ENCODE measurements at places on chromosomes 7 and 10.

- DNase-seq: no peak
Observed at GRCh38 chr10:48677625-48678024, 7.0 kb upstream of the WDFY4 start.

DNA sequence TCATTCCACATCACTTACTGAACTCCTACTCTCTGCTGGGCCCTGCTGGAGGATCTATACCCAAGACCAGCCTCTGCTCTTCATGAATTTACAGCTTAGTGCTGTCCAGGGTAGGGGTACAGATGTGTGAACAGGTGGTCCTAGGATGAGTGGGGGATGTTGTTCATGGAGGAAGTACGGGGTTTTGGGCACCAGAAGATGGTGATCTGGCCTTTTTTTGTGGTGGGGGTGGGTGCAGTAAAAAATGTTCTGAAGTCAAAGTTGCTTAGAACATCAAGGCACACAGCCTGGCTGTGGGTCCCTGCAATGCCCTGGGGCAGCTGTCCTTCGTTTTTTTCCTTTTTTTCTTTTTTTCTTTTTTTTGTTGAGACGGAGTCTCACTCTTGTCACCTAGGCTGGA is 34.2 kb upstream of the GNA12 start:
- no peak for DNase-seq

DNA sequence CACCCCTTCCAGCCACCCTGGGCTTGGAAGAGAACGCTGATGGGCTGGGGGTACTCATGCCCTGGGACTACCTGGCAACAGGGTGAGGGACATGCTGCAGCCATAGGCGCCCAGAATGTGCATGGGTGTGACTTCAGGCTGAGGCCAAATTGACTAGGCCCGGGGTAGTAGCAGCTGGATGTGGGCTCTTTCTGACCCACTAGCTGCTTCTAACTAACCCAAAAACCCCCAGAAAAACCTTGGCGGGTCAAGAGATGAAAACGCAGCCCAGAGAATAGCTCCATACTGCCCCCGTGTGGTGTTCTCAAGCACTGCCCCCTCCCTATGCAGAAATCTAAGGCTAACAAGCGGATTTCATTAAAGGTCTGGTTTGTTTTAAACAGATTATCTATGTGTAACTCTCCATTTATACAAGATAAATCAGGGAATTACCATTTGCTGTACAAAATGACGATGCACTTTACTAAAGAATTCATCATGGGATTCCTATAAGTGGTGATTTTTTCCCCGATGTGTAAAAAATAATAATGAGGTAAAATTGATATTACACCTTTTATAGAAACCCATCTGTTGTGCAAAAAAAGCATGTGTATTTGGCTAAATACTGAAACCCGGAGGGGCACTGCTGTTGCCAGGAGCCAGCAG is 4.2 kb downstream of the SMARCD3 start:
- DNase-seq: peak; percentile 74

DNA sequence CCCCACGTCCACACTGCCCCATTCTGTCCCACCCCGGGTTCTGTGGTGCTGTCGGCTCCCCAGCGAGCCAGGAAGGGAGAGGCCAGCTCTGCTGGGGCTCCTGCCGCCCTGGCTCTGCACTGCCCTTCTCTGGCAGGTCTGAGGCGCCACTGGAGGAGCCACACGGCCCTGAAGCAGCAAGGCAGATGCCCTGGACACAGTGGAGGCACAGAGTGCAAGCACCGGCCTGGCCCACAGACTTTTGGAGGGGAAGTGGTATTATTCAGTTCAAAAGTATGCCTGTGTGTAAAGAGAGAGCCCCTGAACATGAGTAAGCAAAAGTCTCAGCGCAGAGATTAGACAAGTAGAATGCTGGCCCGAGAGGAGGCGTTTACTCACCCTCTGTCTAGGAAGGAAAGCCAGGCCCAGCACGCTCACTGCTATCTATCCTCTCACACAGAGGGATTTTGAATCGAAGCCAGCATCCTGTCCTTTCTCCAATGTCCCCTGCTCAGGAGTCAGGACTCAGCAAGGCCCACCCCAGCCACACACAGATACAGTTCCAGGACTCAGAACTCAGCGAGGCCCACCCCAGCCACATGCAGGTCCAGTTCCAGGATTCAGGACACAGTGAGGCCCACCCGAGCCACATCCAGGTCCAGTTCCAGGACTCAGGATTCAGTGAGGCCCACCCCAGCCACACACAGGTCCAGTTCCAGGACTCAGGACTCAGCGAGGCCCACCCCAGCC is 115.0 kb downstream of the EGFR start:
- no peak for DNase-seq

DNA sequence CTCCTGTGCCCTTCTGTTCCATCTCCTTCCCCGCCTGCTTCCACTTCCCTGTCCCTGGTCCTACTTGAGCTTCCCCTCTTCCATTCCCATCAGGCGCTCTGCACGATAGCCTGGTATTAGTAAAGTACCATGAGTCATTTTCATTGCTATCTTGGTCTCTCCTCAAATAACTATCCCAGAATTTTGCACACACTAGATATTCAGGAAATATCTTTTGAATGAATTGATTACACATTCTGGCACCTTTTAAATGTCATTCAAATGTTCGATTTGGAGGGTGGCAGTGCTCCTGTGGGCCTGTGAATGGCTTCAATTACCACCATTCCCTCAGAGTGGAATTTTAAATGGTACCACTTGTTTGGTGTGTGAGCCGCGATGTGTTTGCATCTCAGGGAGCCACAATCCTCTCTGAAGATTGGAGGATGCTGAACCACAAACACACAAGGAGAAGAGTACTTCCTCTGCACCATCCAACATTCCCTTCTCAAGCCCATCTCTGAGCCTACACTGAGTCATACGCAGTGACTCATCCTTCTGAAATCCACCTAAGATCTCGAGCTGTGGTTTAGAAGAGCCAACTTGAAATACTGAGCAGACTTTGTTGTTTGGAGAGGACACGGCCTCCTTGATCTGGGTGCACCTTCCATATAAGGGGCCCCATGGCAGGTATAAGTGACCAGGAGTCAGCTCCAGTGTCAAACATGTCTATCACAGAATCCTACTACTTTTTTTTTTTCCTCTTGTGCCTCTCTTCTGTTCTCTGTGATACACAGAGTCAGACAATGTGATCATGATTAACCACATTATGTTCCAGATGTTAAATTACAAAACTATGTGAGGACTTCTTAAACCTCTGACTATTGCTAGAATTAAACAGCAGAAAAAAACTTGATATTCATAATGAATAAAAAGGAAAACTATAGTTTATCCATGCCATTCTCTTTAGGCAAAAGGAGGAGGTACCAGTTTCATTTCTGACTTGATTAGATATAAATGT is 81.9 kb downstream of the BMPER start:
- DNase-seq: no peak

DNA sequence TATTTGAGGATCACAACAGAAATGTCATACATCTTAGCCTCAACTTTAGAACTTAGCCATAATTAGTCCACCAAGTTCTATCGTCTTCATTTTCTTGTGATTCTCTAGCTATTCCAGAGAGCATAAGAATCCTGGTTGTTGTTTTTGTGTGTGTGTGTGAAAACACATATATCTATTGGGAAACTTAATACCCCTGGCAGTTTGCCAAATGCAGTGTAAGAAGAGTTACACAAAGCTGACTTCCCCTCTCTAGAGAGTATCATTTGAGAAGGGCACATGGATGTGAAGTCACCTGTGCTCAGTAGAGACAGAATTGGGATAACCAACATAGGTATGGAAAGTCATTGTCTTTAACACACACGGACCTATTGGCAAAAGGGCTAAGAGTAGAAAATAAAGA is 19.3 kb downstream of the FOXI2 start:
- DNase-seq: no peak

- peak; percentile 92 for DNase-seq
Observed at GRCh38 chr10:103481974-103482531, 3.0 kb upstream of the CALHM3 start.

DNA sequence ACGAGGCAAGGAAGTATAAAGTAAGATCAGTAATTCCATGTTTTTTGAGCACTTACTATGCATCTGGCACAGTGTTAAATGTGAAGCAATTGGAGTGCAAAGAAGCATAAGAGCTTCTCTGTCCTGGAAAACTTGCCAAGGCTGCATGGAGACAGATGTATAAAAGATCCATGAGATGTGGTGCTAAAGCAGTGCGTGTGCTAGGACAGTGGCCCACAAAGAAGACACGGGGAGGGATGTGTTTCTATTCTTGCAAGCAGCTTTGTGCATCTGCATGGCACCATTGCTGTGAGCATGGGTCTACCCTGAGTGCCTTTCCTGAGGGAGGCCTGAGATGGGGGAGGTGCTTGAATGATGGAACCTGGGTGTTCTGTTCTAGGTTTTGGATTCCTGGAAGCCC is 5.1 kb upstream of the CDHR3 start:
- DNase-seq: no peak

DNA sequence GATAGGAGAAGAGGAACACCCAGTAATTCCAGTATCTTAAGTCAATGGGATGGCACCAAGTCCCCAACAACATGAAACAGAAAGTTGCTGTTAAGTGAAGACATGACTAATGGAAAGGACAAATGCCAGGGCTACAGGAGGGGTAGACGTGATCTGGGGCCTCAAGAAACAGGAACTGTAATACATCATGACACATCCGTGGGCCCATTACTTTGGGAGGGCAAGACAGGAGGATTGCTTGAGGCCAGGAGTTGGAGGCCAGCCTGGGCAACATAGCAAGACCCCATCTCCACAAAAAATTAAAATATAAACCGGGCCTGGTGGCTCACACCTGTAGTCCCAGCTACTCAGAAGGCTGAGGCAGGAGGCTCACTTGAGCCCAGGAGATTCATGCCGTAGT is 408.6 kb upstream of the PRKCQ start:
- DNase-seq: peak; percentile 16
